NCI-H460 (cell line): ENCODE measurements at places on chromosomes 3 and 15.

DNA sequence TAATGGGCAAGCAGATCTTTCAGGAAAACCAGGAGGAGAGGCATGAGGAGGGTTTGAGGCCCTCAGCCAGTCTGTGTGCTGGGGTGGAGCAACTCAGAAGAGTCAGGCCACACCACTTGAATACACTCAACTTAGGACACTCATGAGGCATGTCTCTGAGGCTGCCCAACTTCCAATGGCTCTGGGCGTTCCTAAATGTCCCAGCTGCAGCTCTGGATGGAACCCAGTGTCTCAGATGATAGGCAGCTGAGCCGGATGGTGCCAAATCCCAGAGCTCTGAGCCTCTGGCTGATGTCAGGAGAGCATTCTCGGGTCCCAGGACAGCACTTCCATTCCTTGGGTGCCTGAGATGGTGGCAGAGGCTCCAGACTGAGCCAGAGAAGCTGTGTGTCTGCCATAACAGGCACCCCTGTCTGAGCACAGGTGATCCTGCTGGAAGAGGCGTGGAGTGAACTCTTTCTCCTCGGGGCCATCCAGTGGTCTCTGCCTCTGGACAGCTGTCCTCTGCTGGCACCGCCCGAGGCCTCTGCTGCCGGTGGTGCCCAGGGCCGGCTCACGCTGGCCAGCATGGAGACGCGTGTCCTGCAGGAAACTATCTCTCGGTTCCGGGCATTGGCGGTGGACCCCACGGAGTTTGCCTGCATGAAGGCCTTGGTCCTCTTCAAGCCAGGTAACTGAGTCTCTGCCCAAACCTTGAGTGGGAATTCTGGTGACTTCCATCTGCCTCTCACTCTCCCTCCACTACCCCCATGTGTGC lies 2.8 kb downstream of the NR2E3 start:
- DNase-seq = no peak

DNA sequence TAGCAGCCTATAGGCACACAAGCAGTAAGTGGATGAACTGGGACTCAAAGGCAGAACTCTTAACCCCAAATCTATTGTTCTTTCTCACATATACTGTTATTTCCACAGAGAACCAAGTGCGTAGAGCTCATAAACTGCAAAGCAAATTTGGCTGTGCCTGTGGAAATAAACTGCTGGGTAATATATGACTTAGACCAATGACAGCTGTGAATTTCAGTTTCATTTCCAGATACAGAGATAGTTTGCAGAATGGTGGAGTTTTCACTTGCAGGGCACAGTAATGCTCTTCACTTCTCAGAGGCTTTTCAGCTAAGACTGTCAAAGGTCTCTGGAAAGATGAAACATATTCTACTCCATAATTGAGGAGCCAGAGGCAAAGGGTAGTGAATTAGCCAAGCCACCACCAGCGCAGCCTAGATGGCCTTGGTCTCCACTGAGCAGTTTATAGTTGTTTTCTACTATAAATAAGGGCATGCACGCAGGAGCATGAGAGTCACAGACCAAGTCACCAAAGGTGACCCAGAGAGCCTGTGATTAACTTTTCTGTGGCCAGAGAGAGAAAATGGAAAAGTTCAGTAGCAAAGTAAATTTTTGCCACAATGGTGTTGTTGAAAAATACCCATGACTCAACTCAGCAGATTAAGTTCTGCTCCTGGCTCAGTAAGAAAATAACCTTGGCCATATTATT lies 180.7 kb upstream of the GRM7 start:
- DNase-seq = no peak

GRCh38 chr3:114446600-114446999 lies 152.8 kb downstream of the TIGIT start:
- no peak for DNase-seq

DNA sequence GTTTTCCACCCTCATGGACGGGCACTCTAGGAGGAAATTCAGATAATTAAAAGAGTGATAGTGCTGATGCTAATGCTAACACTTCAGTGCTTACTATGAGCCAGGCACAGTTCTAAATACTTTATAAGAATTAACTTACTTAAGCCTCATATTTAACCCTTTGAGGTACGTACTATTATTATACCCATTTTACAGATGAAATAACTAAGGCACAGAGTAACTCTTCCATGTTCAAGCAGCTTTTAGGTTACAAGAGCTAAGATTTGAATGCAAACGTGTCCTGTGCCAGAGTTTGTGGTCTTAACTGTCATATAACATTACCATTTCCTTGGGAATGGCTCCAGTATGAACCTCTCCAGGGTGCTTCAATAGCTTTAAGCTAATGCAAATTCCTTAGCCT lies 114.7 kb upstream of the PRR23C start:
- DNase-seq = no peak

DNA sequence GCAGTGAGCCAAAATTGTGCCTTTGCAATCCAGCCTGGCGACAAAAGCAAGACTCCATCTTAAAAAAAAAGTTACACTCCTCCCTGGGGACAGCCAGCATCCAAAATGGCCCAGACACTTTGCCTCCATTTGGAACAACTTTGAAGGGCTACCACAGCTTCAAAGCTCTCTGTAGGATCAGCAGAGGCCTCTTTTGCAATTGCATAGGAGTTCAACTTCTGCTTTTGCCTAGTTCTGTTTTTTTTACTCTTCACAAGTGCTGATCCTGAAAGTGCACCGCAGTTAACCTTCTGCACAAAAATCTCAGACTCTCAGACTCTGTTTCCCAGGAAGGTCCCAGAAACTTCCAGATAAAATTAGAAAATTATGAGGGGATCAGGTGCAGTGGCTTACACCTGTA lies 25.2 kb upstream of the SLC4A7 start:
- no peak for DNase-seq

GRCh38 chr15:60540002-60540651 lies 61.2 kb upstream of the ICE2 start:
- DNase-seq = no peak

DNA sequence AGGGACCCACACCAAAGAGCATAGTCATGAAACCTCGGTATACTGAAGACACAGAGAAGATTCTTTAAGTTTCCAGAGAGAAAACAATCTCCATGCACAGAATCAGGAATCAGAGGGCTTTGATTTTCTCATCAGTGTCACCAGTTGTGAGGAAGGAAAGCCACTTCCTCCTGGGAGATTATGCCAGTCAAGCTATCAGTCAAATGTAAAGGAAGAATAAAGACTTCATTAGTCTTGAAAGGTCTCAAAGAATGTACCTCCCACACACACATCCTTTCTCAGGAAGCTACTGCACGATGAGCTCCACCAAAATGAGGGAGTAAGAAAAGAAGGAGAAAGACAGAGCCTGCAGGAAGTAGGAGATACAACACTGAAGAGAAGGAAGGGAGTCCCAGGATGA lies 486.3 kb downstream of the SHQ1 start:
- DNase-seq = no peak

- no peak for DNase-seq
Observed at GRCh38 chr15:66085128-66085527, 168.4 kb downstream of the MEGF11 start.

DNA sequence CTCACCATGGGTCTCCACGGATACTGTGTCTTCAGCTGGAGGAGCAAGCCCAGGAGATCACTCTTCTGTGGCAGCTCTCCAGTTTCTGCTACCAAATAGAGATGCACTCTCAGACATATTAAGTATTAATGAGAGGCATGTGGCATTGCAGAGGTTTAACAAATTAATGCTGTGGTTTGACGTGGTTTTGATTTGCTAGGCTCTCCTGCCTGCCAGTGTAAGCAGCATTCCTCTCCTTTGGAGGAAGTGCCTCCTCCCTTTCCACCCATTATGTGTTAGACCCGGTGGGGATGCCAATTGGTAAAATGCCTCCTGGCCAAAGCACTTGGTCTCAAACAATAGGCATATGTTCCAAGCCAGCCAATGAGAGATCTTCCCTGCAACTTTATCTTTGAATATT lies 124.8 kb downstream of the MYLK start:
- no peak for DNase-seq

GRCh38 chr3:116413319-116413718 lies 32.0 kb downstream of the LSAMP start:
- DNase-seq = no peak

DNA sequence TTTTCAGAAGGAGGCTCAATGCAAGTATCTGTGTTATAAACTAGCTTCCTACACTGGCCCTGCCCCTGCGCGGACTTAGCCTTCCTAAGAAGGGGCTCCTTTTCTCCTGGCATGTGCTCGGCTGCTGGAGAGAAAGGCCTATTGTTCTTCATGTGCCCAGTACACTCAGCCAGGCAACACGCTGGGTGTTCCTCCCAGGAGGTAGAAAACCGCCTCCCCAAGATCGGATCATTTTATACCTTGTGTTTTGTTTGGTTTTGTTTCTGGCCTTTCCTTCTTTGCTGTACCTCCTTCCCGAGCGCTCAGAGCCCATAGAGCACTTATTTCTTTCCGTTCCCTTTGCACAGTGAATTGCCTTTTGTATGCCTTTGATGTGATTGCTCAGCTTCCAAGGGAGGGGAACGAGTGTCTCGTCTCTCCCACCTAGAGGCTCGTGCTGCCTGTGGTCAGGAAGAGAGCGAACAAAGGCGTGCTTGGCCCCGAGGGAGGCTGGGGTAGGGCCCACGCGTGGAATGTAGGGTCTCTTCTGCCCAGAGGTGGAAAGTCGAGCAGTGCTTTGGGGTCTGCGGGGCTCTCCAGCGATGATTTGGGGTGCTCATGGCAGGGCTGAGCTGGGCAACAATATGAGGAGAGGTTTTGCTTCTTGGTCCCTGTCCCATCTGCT lies 30.0 kb downstream of the CCNL1 start:
- DNase-seq = no peak

GRCh38 chr3:110397115-110397514 lies 674.5 kb upstream of the NECTIN3 start:
- DNase-seq = no peak

- no peak for DNase-seq
Observed at GRCh38 chr3:15271785-15272381, 60.5 kb downstream of the SH3BP5 start.

DNA sequence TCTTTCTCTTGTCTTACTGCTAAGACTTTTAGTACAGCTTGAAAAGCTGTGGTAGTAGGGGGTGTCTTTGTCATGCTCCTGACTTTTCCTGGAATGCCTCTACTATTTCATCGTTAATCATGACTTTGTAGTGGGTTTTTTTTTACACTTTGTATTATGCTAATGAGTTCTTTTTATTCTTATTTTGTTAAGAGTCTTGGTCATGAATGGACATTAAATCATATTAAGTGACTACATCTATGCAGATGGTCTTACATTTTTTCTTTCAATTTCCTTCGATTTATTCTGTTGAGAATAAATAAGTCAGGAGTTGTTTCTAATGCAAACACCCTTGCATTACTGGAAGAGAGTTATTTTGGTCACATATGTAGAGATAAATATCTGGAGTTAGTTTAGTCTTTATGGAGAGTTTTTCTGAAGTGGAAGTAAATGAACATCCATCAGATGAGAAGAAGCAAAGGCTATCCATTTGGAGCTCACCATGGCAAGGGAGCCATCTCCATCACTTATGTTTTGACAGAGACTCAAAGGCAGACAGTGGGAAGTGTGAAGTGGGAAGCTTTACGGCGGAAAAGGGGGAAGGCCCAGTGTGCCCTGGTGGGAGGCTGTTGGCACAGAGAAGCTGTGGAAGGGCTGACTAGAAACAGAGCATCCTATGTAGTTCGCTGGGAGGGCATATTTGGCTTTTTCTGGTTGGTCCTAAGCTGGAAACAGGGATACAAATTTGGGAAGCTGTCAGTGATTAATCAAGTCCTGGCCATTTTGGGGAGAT lies 73.1 kb upstream of the PRR23E start:
- DNase-seq = no peak

- DNase-seq = no peak
Observed at GRCh38 chr15:49847423-49848281, 226.8 kb downstream of the DTWD1 start.

DNA sequence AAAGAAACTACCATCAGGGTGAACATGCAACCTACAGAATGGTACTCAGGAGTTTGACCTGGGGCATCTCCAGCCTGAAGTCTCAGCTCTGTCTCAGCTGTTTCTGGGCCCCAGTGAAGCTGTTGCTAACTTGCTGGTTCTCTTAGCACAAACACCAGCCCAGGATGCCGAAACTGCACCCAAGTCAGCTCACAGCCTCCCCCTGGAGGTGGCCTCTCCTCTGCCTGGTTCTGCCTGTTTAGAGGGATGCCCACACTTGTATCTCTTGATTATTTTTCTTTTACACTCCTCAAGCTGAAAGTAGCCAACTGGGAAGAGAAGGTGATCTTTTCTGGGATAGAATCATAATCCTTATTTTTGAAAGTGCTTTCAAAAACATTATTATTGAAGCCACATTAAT lies 289.0 kb upstream of the RASGRP1 start:
- DNase-seq = peak; percentile 14

GRCh38 chr3:15315003-15315402 lies 17.4 kb downstream of the SH3BP5 start:
- DNase-seq = no peak

GRCh38 chr3:142963516-142964448 lies at the start of gene PAQR9:
PAQR9 (minus strand) TSS chr3:142963674; CDS start chr3:142963336, 338 bp downstream.
- DNase-seq = no peak

GRCh38 chr3:72973031-72973723 lies 23.4 kb upstream of the PPP4R2 start:
- DNase-seq = no peak

DNA sequence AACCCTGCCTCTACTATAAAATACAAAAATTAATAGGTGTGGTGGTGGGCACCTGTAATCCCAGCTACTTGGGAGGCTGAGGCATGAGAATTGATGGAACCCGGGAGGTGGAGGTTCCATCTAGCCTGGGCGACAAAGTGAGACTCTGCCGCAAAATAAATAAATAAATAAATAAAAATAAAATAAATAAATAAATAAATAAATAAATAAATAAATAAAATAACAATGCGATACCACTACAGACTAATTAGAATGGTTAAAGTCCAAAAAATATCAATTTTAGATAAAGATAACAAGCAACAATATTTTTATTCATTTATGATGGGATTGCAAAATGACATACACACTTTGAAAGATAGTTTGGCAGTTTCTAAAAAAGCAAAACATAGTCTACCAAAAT lies 1131.5 kb downstream of the SI start:
- no peak for DNase-seq

DNA sequence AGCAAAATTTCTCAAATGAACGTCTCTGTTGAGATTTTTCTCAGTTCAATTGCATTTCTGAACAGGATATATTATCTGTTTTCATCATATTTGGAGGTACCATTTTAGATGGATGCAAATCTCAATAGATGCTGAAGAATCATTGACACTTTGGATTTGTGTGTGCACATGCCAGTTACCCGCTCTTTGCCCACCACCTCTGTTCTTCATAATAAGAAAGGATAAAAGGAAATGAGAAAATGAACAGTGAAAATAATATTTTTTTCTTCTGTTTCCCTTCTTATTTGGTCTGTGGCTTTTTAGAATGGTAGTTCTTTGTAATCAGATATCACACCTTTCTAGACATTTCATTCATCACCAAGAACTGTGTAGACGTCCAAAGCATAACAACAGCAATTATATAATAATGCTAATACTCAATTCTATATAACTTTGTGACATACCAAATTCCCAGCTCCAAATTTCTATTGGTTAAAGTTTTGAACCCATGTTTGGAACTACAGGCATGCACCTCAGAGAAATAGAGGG lies 256.7 kb upstream of the SATB1 start:
- DNase-seq = no peak

GRCh38 chr3:60801307-60801706 lies 449.9 kb downstream of the FHIT start:
- DNase-seq = no peak

GRCh38 chr3:42773409-42773751 lies 327 bp upstream of the CCDC13 start:
- no peak for DNase-seq

GRCh38 chr15:39180483-39180933 lies 400.4 kb upstream of the THBS1 start:
- DNase-seq = no peak

- no peak for DNase-seq
Observed at GRCh38 chr3:49984394-49984793, 44.4 kb downstream of the RBM6 start.
